ENCODE measurements at places on chromosomes 13 and 19. TPM values are rescaled to one million over a fixed set of nuclear protein-coding genes. Genes with fewer than 3 reads are reported as not detected.

The ZNF440 gene
- total RNA-seq = 15.9 TPM

The DMKN gene
- total RNA-seq = 370 TPM

The ZNF154 gene
- total RNA-seq = 19.3 TPM

DNA sequence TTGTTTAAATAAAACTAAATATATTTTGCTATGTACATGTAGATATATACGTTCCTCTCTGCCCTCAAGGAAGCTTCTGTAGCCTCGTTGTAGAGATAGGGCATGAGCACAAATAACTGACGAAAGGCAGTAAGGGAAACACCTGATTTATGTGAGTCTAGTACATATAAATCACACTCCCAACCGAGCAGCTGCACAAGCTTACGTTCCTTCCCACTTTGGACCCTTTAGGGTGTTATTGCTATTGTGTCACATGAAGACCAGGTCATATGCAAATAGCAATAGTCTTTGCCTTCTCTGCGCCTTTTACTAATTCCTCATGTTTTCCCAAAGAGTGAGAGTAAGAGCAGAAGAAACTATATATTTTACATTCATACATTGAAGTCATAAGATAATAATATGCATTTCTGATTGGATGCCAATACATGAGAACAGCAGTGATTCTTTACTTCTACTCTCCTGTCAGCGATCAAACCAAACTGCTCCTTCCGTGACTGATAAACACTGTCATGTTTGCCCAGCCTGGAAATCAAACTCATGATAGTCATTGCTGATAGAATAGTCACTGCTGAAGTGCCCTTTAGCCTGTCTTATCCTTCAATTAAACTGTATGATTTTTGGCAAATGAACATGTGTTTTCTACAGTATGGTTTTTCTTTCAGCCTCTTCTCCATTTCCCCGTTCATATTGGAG is 127.2 kb upstream of the MAB21L1 start:
- DNase-seq = no peak

GRCh38 chr13:45356966-45357672 is 16.1 kb upstream of the TPT1 start:
- no peak for DNase-seq

GRCh38 chr19:46284635-46285034 is 12.2 kb upstream of the HIF3A start:
- DNase-seq = no peak
